ENCODE measurements at places on chromosomes 2 and 18.

DNA sequence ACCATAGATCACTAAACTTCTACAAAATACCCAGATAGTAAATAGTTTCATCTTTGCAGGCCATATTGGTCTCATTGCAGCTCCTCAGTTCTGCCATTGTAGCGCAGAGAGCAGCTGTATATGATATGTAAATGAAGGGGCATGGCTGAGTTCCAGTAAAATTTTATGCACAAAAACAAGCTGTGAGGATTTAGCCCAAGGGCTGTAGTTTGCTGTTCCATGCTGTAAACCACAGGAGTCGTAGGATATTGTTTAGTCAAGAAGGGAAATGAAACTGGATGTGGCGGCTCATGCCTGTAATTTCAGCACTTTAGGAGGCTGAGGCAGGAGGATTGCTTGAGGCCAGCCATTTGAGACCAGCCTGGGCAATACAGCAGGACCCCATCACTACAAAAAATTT lies 83.0 kb downstream of the MGAT5 start:
- DNase-seq, result no peak

GRCh38 chr2:172470958-172471922 lies 43.9 kb downstream of the ITGA6 start:
- no peak for DNase-seq

DNA sequence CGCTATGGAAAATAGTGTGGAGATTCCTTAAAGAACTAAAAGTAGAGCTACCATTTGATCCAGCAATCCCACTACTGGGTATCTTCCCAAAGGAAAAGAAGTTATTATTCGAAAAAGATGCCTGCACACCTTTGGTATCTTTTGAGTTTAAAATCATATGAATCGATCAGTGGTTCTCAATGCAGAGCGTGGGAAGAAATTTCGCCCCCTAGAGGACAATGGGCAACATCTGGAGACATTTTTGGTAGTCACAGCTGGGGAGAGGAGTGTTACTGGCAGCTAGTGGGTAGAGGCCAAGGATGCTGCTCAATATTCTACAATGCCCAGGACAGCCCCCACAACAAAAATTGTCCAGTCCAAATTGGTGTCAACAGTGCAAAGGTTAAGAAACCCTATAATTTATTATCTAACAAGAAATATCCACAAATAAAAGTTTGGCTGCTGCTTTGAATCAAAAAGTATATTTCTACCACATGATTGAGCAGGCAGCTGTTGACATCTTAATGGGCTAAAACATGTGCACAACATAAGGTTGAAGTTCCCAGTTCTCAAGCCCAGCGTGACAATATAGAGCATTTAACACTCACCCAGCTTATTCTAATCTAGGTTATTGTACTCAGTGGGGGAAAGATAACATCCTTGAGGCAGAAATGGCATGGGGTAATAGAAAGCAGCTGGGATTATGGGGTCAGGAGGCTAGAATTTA lies 425.7 kb downstream of the LRATD1 start:
- DNase-seq, result no peak

GRCh38 chr2:237064203-237065070 lies 21.3 kb upstream of the COPS8 start:
- no peak for DNase-seq

DNA sequence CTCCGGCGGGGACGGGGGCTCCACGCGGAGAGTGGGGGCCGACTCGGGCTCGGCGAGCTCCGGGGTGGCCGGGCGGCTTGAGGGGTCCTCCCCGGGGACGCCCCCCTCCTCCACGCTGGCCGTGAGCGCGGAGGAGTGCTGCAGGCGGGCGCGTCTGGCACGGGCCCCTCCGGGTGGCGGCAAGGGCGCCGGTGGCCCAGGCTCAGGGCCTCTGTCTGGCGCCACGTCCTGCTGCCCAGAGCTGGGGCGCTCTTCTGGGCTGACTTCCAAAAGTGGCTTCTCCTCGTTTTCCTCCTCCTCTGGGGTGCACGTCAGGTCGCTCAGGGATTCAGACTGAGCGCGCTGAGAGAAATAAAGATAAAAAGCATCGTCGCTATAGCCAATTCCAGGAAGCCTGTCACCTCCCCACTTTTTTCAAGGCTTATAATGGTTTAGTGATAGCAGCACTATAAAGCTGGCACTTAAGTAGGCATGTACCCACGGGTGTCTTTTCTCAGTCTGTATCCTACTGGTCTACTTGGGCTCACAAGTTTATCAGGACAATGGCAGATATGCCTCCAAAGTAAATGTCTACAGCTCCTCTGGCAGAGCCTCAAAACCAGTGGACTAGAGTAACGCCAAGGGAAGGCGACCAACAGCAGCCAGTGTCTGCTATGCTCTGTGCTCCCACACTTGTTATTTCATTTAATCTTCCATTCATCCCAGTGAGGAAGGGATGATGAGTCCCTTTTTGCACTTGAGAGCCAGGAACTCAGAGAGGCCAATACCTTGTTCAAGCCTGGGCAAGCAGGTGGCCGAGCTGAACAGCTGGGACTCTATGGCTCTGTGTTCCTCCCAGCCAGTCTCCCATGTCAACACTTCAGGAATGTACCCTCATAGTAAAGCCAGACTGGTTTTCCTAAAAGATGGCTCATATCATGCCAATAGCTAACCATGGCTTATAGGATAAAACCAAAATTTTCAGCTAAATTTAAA lies 92.6 kb upstream of the MGAT4A start:
- no peak for DNase-seq

DNA sequence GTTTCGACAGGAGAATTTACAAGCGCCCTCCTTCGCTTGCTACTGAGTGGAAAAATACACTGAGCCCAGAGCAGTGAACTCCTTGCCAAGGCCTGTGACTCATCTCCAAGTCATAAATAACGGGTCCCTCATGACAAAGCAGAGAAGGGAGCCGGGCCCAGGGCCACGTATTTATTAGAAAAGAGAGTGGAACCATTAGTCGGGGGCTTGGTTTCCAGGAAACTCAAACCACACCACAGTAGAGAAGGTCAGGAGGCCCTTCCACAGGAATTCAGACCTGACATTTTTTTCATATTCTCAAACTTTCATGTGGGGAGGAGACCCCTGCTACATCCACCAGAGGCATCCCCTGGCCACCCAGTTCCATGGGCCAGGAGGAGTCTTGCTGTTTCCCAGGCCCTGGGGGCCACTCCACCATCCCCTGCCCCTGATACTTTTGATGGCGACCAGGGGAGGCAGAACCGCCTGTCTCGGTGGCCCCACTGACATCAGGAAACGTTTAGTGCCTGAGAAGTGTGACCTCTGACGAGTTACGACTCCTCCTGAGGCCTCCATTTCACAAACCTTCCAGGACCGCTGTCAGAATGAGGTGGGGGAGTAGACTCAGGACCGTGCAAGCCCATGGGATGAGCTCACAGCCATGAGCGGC lies 289.7 kb downstream of the DYSF start:
- no peak for DNase-seq

GRCh38 chr2:188415754-188416083 lies 124.0 kb downstream of the GULP1 start:
- no peak for DNase-seq

DNA sequence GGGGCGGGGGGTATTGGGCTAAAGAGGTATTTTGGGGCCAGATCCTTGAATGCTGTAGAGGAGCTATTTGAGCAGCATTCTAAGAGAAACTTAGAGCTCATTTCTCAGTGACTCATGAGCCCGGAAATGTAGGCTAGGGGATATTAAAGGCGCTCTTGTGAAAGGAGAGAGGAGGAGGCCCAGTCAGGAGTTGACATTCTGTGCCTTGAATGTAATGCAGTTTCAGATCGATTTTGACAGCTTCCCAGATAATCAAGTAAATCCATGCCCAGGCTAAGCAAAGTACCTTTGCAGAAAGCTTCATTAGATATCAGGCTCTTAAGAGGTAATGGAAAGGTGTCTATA lies 1.5 kb downstream of the CAB39 start:
- no peak for DNase-seq

DNA sequence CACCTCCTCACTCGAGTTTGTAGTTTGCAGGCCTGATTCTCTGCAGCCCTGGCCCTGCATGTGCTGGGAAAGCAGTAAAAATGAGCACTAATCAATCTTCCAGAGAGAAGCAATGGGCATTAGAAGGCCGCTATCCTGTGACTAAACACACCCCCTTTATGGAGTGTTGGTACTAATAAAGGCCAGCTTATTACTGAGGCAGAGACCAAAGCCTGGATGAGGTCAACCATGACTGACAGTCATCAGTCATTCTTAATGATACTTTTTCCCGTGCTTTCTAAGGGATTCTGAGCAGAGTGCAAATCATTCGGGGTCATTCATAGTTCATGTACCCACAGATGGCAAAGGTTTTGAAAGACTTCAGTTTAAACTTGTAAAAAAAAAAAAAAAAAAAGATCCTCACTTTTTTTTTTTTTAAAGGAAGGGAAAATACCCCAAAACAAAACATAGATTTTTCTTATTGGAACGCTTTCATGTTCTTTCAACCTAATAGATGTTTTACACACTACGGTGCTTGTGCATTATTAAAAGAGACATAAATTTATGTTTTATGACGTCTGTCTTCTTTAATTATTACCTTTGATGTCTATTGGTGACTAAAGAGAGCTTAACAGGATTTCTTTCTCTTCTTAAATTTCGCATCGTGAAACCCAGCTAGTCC lies 13.2 kb downstream of the TSHZ1 start:
- no peak for DNase-seq

DNA sequence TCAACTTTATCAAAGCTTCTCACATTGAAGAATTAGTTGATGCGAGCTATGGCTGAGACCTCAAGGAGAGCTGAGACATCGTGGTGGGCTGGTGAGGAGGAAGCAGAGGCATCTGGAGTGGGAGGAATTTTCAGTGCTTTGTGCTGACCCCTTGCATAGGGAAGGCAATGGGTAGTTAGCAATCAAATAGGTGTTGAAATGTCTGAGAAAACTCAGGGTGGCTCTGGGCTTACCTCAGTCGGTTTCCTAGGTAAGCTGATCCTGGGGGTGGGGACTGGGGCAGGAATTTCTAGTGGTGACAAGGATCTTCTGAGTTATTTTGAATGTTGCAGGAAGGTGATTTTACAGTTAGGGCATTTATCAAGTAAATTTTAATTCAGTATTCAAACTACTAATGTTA lies 20.7 kb upstream of the DPP10 start:
- no peak for DNase-seq

DNA sequence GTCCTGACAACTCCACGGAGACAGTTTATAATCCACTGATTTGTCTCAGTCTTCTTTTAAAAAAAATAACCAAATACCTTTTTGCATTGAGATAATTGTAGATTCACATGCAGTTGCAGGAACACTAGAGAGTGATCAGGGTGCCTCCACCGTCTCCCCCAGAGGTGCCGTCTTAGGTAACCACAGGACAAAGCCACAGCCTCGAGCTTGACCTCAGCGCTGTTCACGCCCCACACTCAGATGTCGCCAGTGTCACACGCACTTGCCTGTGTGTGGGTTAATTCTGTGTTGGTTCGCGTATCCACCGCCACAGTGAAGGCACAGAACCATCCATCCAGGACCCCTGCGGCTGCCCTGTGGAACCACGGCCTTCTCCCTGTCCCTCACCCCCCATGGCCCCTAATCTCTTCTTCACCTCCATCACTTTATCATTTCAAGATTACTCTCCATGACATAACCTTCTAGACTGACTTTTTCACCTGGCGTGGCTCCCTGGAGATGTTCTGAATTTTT lies 295.0 kb upstream of the HDAC4 start:
- no peak for DNase-seq

- DNase-seq, result no peak
These were observed 96.8 kb upstream of the DNAJC10 start for GRCh38 chr2:182619276-182619675.

DNA sequence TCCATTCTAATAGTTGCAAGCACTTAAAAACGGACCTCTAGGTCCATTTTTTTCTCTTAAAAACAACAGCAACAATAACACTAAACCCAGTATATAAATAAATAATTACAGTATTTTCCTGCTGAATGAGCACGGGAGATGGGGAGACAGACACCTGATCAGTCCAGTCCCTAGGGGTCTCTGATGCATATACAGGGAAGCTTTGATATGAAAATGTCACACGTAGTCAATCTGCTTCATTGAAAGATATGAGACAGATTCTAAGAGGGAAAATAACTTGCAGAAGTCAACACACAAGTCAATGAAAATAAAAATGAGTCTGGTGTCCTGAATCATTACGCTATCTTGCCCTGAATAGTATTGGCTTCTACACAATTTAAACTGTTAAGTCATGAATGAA lies 523.3 kb upstream of the SLC8A1 start:
- DNase-seq, result no peak

DNA sequence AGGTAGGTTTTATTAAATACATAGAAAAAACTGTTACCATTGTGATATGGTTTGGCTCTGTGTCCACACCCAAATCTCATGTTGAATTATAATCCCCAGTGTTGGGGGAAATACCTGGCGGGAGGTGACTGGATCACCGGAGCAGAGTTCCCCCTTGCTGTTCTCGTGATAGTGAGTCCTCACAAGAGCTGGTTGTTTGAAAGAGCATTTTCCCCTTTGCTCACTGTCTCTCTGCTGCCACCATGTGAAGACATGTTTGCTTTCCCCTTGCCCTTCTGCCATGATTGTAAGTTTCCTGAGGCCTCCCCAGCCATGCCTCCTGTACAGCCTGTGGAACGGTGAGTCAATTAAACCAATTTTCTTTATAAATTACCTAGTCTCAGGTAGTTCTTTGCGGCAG lies 352.7 kb upstream of the SLC39A10 start:
- no peak for DNase-seq

DNA sequence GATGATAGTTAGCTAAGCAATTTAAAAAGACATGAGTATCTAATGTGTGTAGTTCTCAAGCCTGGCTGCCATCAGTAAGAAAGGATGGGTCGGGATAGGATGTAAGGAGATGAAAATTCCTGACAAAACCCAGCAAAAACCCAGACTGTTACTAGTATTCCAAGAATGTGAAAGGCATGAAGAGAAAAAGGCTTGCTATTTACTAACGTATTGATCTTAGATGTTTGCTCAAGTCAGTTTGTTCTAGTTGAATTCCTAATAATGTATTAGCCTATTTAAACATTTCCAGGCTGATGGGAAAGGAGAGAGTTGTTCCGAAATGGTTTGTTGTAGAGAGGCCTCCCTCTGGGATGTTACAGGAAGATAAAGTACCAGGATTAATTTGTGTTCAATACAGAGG lies 88.2 kb downstream of the ZNF532 start:
- no peak for DNase-seq
